NCI-H1092 (cell line): ENCODE measurements at places on chromosomes 13 and 19.

DNA sequence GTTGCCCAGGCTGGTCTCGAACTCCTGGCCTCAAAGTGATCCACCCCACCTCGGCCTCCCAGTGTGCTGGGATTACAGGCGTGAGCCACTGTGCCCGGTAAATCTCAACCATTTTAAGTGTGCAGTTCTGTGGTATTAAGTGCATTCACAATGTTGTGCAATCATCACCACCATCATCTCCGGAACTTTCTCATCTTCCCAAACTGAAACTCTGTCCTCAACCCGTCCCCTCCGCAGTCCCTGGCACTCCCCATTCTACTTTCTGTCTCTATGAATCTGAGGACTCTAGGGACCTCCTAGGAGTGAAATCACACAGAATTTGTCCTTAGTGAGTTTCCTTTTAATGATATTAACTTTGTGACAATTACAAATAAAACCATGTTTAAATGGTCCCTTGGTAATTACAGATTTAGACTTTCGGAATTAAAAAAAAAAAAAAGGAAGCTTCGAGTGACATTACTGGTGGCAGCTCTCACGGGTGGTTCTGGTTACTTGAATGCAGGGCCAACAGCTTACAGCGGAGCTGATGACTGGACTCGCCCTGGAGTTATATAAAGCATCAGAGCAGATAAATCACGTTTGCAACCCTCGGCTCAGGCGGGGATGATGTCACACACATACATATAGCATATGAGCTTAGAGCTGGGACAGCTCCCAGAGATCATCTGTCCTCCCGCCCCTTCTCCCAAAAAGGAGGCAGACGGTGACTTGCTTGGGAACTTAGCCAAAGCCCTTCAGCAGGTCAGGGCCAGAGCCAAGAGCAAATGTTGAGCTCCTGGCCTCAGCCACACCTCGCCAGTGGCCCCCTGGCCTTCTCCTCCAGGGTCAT lies 89.8 kb downstream of the ZNF557 start:
- no peak for DNase-seq

DNA sequence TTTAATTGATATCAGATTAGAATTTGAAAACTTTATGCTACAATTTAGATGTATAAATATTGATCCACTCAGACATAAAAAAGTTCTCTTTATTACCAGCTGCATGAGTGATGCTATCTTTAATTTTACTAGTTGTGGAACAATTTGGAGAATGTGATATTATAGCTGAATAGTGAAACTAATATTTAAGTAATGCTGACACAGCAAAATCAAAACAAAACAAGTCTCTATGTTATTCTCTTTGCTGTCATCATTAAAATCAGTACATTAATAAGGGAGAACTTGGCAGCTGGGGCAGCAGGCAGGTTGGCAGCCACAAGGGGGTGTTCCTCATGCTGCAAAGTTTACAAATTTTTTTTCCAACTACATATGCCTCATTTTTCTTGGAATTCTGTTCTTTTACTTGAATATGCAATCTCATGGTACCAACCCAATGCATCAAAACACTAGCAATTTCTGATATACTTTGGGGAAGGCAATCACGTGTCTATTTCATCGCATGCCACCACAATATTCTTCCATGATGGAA lies 585.3 kb downstream of the FGF9 start:
- DNase-seq: no peak

- DNase-seq: no peak
Measured at GRCh38 chr13:112983428-112984196, 14.6 kb downstream of the MCF2L start.

DNA sequence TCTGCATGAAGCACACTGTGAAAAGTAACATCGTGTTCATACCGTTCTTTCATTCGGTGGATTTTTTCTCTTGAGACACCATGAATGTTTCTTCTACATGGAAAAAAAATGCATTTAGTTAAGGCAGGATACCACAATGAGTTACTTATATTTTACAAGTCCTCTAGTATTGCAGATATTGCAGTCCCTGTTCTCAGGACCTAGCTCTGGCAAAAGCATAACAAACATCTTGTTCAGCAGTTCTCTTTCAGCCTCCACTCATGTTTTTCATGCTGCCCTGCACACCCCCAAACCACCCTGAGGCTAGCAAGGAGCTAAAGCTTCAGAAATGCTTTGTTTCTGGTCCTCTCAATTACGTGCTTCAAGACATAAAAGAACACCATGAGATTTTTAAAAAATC lies 24.8 kb downstream of the N4BP2L1 start:
- DNase-seq: no peak

GRCh38 chr13:79867254-79867653 lies 386.3 kb downstream of the NDFIP2 start:
- DNase-seq: no peak

DNA sequence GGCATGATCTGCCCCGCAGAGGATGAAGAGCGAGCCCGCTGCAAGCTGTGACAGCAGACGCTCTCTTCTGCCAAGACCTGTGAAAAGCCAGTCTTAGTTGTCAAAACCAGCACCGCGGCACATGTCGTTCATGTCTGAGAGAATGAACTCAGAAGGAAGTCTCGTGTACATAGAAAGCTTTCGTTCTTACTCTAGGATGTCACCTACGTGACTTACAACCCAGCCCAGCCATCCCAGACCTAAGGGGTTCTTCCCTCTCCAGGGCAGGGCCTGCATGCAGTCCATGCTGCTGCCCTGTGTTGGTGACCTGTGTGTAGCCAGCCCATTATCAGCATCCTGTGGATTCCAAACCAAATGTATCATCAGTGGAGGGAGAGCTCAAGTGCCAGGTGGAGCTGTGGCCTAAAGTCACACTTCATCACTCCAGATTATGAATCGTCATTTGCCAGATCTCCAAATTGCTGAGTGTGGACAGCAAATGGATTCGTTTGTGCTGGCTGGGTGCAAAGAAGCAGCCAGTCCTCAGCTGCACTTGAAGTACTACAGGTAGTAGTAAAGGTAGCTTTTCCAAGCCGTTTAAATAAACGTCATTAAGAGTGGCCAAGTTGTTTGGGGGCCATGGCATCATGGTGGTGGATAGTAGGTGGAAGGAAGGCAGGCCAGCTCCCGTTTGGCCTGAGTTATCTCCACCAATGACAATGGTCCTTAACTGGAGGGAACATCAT lies 73.9 kb upstream of the GPR183 start:
- no peak for DNase-seq

DNA sequence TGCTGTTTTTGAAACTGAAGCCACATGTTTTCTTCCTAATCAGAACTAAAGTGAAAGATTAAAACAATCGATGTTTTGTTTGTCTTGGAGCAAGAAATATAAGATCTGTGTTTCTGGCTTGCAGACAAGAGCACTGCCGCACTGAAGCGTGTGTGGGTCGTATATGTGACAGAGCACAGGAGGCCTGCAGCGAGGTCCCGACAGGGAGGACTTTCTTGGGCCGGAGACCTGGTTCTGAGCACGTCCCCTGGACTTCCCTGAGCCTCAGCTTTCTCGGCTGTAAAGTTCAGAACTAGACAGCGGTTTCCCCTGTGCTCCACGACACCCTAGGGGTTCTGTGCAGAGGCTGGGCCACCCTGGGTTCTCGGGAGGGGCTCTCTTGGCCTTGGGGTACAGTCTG lies 60.5 kb downstream of the GADD45B start:
- DNase-seq: no peak

- peak; percentile 3 for DNase-seq
Measured at GRCh38 chr13:37109051-37109678, 3.7 kb upstream of the CSNK1A1L start.

GRCh38 chr13:27919934-27920676 lies at the start of gene PDX1:
TSS of gene PDX1 (plus strand) at chr13:27920000. CDS start at chr13:27920139, 139 bp downstream.
- no peak for DNase-seq

DNA sequence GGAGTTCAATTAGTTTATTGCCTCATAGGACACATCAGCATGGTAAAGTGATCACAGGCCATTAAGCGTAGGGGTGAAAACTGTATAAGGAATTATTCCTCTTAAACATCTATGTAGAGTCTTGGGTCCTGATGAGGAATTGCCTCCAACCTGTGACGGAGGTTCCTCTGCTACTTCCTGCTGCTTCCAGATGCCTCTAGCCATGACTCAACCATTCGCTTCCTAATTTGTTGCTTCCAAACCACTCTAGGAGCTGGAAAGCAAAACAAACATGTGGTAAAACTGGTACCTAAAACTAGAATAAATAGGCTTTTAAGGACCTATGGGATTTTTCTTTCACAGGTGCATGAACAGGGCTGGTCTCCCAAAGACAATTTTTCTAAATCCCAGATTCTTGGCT lies 253.8 kb downstream of the KLF12 start:
- DNase-seq: no peak

DNA sequence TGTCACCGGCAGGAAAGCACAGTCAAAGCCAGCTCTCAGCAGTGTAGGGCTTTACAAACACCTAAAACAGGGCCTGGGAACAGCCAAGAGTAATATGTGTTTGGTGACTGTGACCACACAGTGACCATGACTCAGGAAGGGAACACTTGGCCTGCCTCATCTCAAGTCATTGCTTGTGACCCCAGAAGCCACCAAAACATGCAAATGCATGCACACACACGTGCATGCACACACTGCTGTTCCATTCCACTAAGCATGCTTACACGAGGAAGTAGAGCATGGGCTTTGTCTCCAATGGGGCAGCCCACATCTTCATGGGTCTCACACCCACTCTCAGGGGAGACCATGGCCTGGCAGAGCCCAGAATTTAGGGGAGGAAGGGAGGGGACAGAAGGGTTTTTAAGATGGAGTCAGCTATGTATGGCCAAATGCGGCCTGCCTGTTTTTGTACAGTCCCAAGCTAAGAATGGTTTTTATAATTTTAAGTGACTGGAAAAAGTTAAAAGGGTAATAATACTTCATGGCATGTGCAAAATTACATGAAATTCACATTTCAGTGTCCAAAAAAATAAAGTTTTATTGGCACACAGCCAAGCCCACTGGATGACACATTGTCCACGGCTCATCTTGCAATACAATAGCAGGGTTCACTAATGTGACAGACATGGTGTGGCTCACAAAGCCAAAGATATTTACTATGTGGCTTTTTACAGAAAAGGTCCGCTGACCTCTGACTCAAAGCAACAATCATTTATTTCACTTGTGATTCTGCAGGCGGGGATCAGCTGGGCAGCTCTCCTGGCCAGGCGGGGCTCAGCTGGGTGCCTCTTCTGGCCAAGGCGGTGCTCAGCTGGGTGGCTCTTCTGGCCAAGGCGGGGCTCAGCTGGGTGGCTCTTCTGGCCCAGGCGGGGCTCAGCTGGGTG lies 17.3 kb downstream of the ZFR2 start:
- DNase-seq: no peak

GRCh38 chr13:109276261-109276660 lies 510.1 kb downstream of the IRS2 start:
- DNase-seq: no peak

DNA sequence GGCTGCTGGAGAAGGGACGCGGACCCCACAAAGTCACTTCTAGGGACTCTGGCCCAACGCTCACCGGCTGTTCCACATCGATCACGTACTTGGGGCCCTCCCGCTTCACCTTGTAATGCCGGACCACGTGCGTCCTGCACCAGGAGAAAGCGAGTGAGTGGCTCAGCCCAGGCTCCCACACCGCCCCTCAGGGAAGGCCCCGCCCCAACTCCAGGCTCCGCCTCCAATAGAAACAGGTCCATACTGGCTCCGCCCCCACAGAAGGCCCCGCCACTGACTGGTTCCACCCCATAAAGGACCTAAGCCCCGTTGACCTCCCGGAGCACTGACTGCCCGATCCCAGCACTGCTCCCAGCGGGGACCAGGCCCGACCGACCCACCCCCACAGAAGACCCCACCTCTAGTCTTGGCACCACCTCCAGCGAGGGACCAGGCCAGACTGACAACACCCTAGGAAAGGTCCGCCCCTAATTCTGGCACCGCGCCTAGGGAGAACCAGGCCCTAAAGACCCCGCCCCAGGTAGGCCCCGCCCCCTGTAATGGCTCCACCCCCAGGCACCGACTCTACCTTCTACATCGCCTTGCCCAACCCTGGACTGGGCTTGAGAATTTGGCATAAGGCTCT lies 11.3 kb downstream of the STAP2 start:
- DNase-seq: no peak

DNA sequence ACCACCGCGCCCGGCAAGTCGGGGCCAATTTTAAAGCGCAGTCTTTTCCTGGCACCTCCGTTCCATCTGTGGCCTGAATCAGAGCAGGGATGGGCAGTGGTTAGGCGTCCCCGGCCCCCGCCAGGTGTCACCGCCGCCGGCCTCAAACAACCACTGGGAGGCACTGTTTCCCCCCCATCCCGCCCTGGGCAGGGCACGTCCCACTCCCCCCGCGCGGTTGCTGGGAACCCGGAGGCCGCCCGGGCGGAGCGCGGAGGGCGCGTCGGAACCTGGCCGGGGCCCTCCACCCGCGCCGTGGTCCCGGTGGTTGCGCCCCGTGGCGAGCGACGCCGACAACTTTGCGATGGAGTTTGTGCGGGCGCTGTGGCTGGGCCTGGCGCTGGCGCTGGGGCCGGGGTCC lies at the start of gene GRIN3B:
TSS of gene GRIN3B (plus strand) at position 325 of the 400 bp plus-strand sequence. CDS start at position 344, 19 bp downstream.
- DNase-seq: no peak
